ENCODE measurements at places on chromosomes 16 and 17. TPM values are rescaled to one million over a fixed set of nuclear protein-coding genes. Genes with fewer than 3 reads are reported as not detected.

The EXOC3L1 gene
- 0.34 TPM for total RNA-seq

The GSG1L gene
- total RNA-seq: not detected

The SLC2A4 gene
- 0.16 TPM for total RNA-seq

The IGSF6 gene
- not detected for total RNA-seq

The SRCIN1 gene
- not detected for total RNA-seq

The SPAG9 gene
- total RNA-seq: 121 TPM

The UNC13D gene
- 2.5 TPM for total RNA-seq

The NOXO1 gene
- total RNA-seq: 0.16 TPM

The MYH3 gene
- total RNA-seq: 0.16 TPM

The TOX3 gene
- total RNA-seq: not detected

Measured in bronchial smooth muscle cell (primary cell).